ENCODE measurements at places on chromosomes 12 and 14.

- no peak for DNase-seq
Measured at GRCh38 chr12:11949738-11950411, 120.9 kb upstream of the BCL2L14 start.

- DNase-seq = no peak
Measured at GRCh38 chr12:50637870-50638481, 125.9 kb upstream of the ATF1 start.

- no peak for DNase-seq
Measured at GRCh38 chr12:102694903-102695302, 214.5 kb upstream of the IGF1 start.

DNA sequence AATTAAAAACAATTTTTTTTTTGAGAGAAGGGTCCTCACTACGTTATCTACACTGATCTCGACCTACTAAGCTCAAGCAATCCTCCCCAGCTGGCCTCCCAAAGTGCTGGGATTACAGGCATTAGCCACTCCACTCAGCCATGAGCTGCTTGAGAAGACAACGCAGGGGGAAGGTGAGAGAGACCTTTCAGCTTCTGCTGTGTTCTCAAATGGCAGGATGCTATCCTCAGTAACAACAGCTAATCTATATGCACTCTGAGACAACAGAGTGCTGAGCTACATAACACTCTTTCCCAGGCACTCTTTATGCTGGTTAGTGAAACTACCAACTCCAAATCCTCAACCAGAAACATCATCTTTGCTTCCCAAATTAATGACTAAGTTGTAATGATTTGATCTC is 526.1 kb downstream of the CCER1 start:
- no peak for DNase-seq

DNA sequence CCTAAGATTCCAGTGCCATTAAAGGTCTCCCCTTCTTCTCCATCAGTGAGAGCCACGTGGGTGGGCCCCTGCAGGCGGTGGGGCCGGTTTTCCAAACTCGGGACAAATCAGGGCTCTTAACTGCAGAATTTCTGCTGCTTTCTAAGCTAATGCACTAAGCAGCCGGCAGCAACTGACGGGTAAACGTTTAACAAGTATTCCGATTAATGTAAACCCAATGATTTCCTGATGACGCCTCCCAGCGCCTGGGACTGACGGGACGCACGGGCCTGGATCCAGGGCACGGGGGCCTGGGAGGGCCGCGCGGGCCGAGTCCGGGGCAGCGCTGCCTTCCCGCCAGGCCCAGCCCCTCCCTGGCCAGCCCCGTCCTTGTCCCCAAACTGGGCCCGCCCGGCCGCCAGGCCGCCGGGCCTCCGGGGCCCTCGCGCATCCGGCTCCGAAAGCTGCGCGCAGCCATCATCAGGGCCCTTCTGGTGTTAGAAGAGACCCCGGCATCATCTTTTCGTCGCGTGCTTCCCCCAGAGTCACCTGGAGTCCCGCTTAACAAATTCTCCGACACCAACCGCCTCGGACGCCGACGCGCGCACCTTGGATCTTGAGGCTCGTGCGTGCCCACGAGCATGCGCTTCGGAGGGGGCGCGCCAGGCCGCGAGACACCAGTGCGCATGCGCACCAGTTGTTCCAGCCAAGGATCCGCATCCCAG is at the start of gene MLH3:
MLH3 (minus strand) TSS at position 616 of the 704 bp plus-strand sequence. CDS start 1,812 bp downstream, outside the sequence.
- peak; percentile 90 for DNase-seq

GRCh38 chr14:23454445-23454856 is 15.1 kb upstream of the NGDN start:
- no peak for DNase-seq

DNA sequence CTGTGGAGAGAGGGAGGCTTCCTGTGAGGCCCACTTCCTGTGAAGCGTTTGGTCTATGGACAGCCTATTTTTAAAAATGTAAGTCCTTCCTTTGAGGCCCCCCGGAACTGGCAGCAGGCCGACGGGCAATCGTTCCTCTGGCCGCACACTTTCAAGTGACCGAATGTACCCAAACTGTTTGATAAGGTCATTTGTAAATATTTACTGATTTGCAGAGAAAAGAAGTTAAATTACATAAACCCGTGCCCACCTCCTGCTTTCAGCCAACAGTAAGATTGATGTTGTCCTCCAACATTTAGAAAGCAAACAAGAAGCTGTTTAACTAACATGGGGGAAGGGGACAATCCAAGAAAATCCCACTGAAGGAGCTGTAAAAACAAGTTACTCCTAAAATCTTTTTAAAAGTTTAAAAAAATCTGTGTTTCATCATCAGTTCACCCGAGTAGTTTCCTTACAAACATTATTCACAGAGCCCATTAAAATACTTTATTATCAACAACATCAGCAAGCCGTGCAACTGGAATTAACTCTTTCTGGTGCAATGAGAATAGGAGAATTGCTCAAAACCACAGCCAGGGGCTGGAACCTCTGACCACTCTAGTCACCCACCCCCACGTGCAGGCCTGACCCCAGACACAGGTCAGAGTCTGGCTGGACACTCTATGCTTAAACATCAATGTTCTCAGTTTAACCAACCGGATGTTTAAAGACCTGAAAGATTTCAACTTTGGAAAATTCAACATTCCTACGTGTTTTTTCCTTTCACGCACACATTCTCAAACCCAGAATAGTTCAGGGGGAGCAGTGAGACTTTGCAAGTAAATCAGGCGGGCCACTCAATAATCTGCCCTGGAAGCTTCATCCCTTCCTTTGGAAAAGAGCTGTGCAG is 65.3 kb downstream of the FOXN3 start:
- peak; percentile 66 for DNase-seq

- peak; percentile 82 for DNase-seq
Measured at GRCh38 chr12:6200256-6201212, at the start of gene CD9. Gene CD9 (plus strand): TSS chr12:6200400. CDS start chr12:6200500, 100 bp downstream.

- DNase-seq = no peak
Measured at GRCh38 chr14:100988411-100988900, 84.9 kb upstream of the RTL1 start.

- no peak for DNase-seq
Measured at GRCh38 chr12:111327474-111327873, 41.4 kb downstream of the PHETA1 start.

DNA sequence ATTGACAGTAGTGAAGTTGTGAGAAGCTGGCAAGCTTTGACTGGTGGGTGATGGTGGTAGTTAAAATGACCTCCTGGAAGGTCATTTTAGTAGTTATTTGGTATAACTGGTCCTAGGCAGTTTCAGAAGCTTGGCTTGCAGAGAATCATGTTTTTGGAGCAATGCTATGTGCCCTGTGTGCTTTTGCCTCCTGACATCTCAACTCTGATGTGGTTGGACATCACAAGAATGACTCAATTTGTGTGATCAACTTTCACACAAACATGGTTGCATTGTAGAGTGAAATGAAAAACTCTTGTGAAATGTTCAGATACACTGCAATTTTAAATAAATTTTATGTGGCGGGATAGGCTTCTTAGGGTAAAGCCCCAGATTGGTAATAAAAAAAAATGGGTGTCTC is 8.3 kb upstream of the ABCD2 start:
- DNase-seq = no peak

DNA sequence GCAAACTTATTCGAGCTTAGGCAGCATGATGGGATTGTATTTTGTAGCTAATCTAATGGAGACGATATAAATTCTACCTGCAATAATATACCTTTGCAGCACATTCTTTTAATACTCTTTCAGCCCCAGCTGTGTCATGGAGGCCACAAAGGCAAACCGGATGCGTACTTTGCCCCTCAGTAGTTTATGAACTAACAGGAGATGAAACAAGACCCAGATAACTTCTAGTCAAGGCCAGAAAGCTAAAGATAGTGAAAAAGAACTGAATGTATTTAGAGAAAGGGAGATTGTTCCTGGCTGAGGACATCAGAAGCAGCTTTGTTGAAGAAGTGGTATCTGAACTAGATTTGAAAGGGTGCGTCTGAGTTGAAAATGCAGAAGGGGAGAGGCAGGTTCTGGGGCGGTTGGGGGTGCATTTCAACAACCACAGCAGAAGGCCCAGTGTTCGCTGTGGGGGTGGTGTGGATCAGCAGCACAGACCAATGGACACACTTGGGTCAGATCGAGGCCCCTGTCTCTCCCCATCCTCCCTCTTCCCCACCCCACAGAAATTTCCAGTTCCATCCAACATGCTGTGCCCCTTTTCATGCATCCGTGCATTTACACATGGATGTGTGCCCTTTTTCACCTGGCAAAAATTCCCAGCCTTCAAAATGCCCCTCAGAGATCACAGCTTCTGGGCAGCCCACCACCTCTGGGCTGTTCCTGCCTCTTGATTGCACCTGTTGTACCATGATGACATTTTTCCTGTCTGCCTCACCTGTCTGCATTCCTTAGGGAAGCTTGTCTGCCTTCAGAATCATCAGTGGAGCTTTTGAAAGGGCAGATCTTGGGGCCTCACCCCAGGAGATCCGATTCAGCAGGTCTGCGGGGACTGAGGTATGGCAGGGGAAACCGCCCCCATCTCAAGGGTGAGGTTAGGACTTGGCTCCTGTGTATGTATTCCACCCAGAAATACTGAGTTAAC is 2.2 kb downstream of the ZNF839 start:
- DNase-seq = no peak

GRCh38 chr14:103973354-103973753 is 31.0 kb upstream of the RD3L start:
- no peak for DNase-seq

DNA sequence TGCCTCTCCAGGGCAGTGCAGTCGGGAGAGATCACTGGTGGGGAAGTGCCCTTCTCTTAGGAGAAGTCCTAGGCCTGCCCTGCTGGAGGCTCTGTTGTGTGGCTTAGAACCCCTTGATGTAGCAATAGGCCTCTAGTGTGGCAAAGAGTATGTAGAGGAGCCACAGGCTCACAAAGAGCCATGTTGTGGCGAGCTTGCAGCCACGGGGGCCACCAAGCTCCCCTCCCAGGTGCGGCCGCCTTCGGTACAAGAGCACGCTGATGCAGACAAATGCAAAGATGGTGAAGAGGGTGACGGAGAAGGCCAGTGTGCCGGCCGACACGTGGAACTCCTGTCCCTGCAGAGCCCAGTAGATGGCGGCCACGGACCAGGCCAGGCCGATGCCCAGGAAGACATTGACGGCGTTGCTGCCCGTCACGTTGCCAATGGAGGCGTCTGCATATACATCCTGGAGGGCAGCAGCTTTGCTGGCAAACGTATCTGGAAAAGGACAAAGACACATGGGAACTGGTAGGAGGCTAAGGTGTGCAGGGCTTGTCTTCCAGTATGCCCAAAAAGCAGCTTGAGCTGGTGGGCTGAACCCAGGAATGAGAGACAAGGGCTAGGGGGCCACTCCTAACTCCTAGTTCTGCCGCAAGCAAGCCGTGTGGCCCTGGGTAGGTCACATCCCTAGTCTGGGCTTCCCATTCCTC is 142.8 kb downstream of the SLC8A3 start:
- peak; percentile 90 for DNase-seq

GRCh38 chr14:67031920-67032774 is 157.1 kb upstream of the GARIN2 start:
- peak; percentile 33 for DNase-seq

GRCh38 chr14:61188978-61189808 is 91.9 kb downstream of the TMEM30B start:
- DNase-seq = peak; percentile 78

DNA sequence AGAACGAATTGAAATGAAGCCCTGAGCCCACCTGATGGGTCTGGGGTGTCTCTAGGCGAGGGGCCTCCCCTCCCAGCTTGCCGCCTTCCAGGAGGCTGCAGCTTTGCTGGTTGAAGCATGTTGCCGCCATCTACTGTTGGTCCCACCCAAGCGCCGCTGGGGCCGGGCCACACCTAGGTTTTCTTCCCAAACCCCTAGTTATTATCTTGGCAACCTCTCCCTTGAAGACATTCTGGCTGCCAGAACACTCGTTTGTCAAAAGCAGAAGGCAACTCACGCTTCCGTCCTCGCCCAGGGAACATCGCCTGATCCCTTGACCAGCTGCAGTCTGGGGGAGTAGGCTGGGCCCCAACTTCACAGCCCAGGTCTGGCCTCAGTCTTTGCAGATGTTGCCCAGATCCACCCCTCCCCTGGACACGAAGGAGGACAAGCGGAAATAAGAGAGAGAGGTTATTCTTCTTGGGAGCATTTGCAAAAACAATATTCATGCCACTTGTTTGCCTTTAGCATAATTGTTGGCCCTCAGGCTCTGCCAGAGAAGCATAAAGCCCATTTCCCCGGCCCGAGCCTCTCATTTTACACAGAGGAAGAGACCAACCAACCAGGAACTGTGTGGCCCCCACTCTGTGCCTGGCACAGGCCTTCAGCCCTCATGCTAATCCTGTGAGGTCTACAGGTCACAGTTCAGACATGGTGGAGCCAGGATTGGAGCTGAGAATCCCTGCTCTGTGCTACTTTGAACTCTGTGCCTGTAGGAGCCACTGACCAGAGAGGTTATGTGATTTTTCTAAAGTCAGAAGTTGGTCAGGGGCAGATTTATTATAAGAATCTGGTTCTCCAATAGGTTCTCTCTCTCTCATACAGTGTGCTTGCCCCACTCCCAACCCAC is 6.8 kb downstream of the EMP1 start:
- DNase-seq = peak; percentile 88

DNA sequence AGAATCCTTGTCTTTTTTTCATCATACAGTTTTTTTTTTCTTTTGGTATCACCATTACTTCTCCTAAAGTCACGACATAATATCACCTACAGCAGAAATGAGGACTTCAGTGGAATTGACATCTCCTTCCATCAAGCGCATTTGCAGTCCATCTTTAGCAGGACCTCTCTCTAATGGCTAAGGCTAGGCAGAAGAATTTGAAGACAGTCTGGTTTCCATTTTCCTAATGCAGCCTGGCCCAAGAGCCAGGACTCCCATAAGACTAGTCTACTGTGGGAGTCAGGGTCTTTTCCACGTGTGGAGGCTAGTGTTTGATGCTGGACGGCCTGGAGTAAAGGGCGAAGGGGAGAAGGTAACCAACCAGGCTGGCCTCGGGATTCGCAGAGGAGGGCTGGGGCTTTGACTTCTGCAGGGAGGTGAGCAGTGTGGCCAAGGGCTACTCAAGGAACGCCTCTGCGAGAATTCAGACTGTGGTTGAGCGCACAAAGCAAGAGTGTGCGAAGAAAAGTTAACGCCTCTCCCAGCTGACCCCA is 769 bp upstream of the ZNF740 start:
- DNase-seq = no peak

GRCh38 chr12:24231298-24231697 is 281.8 kb upstream of the SOX5 start:
- DNase-seq = no peak

DNA sequence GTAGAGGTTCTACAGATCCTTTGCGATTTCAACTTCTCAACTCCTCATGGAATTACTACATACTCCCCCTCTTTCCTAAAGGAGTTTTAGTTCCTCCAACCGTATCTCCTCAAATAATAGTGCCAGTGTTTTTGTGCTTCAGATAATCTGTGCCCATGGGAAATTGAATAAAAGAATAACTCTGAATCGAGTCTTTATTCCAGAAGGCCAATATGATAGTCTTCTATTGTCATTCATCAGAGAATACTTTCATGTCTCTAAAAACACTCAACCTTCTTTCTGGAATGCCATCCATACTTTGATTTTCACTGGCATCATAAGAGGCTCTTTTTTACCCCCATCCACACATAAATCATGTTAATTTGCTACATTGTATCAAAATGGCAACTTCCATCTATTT is 911.3 kb upstream of the USP15 start:
- DNase-seq = no peak

DNA sequence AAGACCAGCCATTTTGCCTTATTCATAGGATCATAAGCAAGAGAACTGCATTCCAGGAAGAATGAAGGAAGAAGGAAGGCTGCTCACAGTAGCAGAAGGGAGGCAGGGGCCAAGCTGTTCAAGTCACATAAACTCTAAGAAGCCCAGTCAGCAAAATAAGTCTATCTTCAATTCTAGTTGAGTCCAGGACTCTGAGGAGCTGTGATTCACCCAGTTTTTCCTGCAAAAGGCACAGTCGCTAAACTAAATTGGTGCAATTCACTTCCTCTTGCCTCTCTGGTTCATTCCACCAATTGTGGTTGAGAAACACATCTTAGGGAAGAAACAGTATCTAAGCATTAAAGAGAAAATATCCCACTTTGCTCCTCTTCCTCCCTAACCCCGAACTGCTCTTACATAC is 9.8 kb downstream of the ZNF641 start:
- no peak for DNase-seq
